NCI-H2227 treated with DMSO at 0.1 percent for 48 hours (cell line): ENCODE measurements at places on chromosomes 7 and 10.
A peak's percentile ranks its signal among the peaks of the same experiment; 100 is the strongest.

GRCh38 chr7:75737856-75738603 lies 711 bp downstream of the HIP1 start:
- no peak for DNase-seq

DNA sequence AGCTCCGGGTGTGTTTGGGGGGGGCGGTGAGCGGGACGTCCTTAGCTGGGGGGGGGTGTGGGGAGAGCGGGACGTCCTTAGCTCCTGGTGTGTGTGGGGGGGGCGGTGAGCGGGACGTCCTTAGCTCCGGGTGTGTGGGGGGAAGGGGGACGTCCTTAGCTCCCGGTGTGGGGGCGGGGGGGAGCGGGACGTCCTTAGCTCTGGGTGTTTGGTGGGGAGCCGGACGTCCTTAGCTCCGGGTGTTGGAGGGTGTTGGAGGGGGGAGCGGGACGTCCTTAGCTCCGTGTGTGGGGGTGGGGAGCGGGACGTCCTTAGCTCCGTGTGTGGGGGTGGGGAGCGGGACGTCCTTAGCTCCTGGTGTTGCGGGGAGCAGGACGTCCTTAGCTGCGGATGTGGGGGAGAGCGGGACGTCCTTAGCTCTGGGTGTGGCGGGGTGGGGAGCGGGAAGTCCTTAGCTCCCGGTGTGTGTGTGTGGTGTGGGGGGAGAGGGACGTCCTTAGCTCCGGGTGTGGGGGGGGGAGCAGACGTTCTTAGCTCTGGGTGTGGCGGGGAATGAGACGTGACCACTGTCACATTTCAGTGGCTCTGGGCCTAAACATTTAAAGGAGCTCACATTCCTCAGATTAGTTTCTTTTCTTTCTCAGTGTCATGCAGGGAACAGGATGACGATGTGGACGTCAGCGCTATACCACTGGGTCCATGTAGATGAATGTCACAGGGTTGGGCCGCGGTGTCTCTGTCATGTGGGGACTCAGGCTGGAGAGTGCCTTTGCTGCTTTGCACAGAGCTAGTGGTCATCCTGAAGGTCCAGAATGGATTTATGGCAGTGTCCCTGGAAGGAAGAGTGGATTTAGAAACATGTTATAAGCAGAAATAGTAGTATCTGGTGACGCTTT lies 7.5 kb downstream of the DYNC2I1 start:
- DNase-seq = peak; percentile 44

- DNase-seq = no peak
Measured at GRCh38 chr10:44552726-44553125, 167.8 kb upstream of the CXCL12 start.

GRCh38 chr7:131655447-131655846 lies 99.0 kb upstream of the PODXL start:
- no peak for DNase-seq

- no peak for DNase-seq
Measured at GRCh38 chr7:144474800-144475615, 71.5 kb upstream of the NOBOX start.
